Heart right ventricle (tissue), 16 donors: ENCODE measurements at places on chromosomes 5 and 9. TPM values are rescaled to one million over a fixed set of nuclear protein-coding genes. Genes with fewer than 3 reads are reported as not detected.

- H3K4me1 ChIP-seq: no peaks in the 10 kb centered on the region
- H3K36me3 ChIP-seq: no peaks in the 10 kb centered on the region
- DNase-seq: no peak
- H3K4me3 ChIP-seq: no peak overlapping the region
- no peaks in the 10 kb centered on the region for H3K27me3 ChIP-seq
Observed at GRCh38 chr5:92777421-92777820, 803.6 kb downstream of the NR2F1-AS1 start.

The EPB41L4B gene
- total RNA-seq: 7.5 TPM

The PCSK5 gene
- total RNA-seq: 6.2 TPM

DNA sequence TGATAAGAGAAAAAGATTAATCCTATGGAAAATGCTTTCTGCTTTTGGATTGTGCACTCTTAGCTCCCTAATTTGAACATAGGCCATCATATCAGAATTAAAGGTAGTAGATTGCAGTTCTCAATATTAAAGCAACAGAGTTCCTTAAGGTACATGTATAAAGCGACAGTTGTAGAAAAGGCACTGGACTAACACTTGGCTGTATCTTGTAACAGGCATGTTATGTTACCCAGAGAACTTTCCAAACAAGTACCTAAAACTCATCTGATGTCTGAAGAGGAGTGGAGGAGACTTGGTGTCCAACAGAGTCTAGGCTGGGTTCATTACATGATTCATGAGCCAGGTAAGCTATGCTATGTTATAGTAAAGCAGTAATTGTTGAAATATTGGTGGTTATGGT lies 3.3 kb upstream of the SECISBP2 start:
- H3K4me3 ChIP-seq: no peak overlapping the region
- H3K36me3 ChIP-seq: peaks cover 15% of the 10 kb centered on the region
- no peak for DNase-seq
- peaks cover 28% of the 10 kb centered on the region for H3K4me1 ChIP-seq
- no peaks in the 10 kb centered on the region for H3K27me3 ChIP-seq

The LYRM7 gene
- 25.2 TPM for total RNA-seq

The PCAT7 gene
- total RNA-seq: not detected

DNA sequence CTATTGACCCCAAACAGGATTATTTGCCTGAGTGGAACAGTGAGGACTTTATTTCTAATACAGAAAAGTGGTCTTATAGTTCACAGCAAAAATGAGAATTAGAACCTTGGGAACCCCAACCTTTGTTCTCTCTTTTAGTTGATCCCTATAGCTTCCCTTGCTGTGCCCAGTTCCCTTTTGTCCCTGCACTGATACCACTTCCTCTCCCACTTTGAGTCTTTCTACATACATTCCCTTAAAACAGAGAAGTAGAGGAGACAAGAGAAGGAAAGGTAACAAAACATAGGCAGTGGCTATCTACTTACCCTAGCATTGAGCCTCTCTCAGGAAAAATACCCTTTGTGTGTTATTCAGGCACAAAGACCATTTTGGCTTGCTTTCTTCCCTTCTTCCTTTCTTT lies 246.4 kb downstream of the FAM114A2 start:
- H3K4me3 ChIP-seq: no peak overlapping the region
- no peak for DNase-seq
- no peaks in the 10 kb centered on the region for H3K36me3 ChIP-seq
- no peaks in the 10 kb centered on the region for H3K4me1 ChIP-seq

DNA sequence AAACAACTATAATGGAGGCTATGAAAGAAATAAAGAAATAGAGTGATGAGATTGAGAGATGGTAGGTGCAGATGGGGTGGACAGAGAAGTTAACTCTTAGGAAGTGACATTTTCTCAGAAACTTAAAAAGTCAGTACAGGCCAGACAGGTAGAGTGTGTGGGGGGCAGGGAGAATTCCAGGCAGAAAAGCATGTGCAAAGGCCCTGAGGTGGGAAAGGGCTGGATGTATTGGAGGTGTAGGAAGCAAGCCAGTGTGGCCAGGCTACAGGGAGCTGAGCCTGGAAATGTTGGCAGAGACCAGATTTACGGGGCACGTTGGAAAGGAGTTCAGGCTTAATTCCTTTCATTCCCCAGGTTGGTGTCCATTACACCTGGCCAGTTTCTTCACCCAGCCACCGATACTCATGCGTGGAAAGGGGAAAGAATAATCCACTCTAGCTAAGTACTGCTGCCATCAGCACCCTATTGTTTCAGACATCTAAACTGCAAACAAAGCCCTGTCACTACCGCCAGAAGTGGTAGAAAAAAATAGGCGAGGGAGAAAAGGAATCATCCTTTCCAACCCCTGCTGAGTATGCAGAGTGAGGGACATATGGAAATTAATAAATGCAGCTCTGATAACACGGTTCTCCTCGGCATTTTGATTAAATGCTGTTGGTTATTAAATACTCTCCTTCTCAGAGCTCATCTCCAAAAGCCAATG lies 116.8 kb upstream of the GPR151 start:
- H3K27me3 ChIP-seq: no peaks in the 10 kb centered on the region
- no peaks in the 10 kb centered on the region for H3K4me1 ChIP-seq
- H3K36me3 ChIP-seq: no peaks in the 10 kb centered on the region
- DNase-seq: no peak
